ENCODE measurements at places on chromosomes 16 and 17.

DNA sequence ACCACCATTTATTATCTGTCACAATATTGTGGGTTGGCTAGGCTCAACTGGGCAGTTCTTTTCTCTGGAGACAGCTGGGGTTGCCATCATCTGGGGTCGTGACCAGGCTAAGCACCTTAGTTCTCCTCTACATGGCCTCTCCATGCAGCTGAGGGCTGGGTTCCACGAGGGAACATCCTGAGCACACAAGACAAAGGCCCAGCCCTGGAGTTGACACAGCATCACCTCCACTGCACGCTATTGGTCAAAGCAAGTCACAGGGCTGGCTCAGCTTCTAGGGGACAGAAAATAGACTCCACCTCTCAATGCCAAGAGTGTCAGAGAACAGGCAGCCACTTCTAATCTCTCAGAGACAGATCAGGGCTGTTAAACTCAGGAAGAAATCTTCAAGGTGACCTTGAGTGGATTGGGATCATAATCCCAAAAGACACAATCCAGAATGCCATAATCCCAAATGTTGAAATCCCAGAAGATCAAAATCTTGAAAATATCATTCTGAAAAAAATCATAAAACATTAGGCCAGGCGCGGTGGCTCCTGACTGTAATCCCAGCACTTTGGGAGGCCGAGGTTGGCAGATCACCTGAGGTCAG, 13.0 kb upstream of the USP10 start:
- DNase-seq: no peak

DNA sequence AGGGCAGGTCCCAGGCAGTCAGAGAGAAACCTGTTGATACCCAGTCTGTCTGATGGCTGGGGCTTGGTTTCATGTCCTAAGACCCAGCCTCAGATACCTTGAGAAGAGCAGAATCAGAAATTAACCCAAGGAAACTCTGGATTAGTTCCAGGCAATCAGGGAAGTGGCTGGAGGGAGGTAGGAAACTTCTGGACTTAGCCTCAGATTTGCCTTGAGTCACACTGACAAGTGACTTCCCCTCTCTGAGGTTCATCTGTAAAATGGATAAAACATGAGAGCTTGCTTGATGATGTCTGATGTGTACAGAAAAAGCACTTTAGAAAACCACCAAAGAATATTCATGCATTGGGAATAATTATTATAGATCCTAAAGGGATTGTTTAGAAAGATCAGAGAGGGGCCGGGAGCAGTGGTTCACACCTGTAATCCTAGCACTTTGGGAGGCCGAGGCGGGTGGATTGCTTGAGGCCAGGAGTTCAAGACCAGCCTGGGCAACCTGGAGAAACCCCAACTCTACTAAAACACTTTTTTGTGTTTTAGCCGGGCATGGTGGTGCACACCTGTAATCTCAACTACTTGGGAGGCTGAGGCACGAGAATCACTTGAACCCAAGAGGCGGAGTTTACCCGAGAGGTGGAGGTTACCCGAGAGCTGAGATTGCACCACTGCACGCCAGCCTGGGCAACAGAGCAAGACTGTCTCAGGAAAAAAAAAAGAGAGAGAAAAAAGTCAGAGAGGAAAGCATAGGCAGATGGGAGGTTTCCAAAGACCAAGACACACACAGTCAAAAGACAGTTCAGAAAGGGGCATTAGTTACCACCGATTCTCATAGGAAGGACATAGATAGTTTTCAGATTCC, 3.8 kb downstream of the CIITA start:
- DNase-seq: no peak

DNA sequence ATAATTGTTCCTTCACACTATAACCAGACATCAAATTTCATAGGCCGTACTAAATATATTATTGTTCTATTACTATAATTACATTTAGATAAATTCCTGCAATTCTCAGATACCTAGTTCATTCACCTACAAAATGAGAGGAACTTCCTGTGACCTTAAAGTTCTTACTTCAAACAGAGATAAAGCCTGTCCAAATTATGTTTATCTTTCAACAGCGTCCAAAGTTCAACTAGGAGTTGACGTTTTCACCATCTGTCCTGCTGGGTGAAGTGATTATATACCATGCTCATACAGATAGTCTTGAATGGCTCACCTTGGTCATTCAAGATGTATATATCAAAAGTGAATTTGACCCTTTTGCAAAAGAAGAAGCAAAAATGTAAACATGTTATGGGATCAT, 440.6 kb downstream of the CDH8 start:
- no peak for DNase-seq

- DNase-seq: no peak
Observed at GRCh38 chr17:5557485-5557884, 26.8 kb downstream of the NLRP1 start.

GRCh38 chr17:19958023-19958422, 19.6 kb downstream of the AKAP10 start:
- DNase-seq: no peak
